ENCODE measurements at places on chromosomes 6 and 20.

- DNase-seq, result no peak
Measured at GRCh38 chr6:125819535-125820326, 29.0 kb downstream of the NCOA7 start.

DNA sequence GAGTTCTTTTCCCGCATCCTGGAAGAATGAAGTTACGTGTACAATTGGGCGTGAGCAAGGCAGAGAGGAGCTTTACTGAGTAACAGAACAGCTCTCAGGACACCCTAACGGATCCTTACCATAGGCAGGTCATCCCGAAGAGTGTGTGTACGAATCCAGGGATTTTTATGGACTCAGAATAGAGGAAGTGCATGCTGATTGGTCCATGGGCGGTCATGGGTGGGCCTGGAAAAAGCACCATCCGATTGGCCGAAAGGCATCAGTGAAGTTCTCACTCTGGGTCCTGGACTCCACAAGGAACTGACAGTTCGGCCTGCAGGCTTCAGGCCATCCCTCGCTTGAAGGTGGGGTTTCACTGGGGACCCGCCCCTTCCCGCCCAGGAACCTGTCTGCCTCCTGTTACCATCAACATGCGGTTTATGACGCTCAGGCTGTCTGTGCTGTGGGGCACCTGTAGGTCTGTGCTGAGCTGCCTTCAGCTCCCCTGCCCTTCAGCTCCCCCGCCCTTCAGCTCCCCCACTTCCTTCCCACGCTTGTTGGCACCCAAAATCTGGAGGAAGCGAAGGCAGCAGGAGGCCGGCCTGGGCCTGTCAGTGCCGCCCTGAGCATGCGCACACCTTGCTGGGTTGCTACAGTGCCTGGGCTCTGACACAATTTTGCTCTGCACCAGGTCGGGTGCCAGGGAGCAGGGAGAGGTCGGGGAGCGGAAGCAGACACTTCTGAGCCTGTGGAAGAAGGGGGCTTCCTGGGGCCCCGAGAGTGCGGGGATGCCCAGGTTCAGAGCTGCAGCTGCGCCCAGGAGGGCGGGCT, 57.9 kb upstream of the MANEA start:
- no peak for DNase-seq

- no peak for DNase-seq
Measured at GRCh38 chr6:11327961-11328360, 95.5 kb upstream of the NEDD9 start.

DNA sequence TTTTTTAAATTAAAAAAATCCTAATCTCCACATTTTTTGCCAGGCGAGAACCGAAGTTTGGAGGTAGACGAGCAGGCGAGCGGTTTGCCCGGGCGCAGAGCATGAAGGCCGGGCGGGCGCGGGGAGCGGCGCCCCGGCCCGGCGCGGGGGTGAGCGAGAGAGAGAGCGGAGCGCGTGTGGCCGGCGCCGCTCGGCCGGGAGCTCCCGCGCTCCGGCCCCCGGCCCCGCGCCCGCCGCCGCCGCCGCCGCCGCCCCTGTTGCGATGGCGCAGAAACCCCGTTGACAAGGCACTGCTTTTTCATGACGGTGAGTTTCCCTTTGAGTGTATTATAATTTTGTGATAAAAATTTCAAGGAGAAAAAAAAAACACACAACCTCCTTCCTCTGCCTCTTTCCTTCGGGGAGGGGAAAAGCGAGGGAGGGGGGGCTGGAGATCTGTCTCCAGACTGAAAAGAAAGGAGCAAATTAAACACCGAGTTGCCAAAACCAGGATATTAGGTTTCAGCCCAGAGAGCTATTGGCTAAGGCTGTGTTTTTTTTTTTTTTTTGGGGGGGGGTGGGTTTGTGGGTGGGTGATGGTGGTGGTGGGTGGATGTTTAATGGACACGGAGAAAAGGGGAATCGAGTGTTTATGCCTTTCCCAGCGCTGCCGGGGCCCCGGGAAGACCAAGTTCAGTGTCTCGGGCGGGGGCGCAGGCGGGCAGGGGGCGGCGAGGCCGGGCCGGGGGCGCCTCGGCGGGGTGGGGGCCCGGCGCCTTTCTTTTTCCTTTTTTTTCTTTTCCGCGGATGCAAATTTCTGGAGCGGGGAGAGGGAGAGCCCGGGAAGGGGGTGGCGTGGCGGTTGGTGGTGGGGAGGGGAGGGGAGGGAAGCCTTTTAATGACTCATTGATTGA, at the start of gene BICRAL:
TSS of gene BICRAL (plus strand) at position 257 of the 893 bp plus-strand sequence. CDS start 39,971 bp downstream, outside the sequence.
- no peak for DNase-seq

GRCh38 chr6:141313986-141314385, 818.7 kb upstream of the GJE1 start:
- no peak for DNase-seq

DNA sequence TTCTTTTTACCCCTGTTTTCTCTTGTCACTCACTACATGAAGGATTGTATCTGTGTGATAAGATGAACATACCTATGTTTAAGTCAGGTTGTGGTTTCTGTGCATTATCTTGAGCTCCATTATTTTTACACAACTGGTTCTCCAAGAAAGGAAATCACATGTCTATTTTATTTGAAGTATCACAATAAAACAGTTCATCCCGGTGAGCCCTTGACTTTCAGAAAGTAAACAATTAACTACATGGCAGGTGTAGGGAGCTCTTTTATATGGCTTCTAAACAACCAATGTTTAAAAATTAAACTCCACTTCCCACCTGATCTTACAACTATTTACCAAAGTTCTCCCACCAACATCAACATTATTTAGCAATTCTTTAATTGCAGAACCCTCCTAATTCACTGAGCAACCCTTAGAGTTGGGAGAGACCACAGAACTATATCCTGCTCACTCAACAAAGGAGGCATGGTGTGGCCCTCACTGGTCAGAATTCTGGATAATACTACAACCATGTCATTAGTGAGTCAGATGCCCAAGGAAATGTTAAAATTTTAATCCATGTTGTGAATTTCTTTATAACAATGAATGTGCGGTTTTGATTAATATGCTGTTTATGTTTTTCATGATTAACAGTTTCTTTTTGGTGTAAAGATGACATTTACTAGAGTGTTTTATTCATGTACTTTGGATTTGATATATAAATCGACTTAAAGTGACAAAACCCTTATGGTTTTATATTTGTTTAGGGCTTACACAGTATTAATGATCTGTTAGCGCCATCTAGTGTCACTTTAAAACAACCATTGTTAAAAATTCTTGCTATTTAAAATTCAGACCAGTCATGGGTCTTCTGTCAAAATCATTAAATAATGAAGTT, 50.0 kb upstream of the SCGN start:
- no peak for DNase-seq

DNA sequence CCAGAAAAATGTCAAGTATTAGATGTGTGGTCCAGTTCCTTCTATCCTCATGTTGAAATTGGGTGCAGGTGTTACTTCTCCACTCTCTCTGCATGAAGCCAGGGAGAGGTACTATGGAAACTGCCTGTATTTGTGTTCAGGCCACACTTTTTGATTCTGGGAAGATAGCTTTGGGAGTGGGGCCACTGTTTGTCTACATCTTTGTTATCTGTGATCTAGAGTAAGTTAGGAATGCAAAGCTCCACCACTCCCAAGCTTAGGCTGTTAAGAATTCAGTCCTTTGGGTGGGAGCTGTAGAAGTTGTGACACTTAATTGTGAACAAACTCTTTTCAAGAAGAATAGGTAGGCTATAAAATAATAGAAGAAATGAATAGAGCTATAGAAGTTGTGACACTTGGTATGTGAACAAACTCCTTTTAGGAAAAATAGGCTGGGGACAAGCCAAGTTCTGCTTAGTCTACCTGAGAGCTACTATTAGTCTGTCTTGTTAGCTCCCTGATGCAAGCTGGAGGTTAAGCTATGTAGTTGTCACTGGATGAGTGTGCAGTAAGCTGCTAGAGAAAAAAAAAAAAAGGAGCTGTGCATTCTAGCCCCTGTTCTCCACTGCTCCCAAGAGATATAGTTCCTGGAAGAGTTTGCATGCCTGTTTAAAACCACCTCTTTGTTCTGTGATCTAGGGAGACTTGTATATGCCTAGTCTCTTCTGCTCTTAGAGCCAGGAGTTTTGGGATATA, 7.1 kb upstream of the GFRAL start:
- no peak for DNase-seq

GRCh38 chr6:117309069-117309468, 43.7 kb downstream of the VGLL2 start:
- DNase-seq, result no peak

DNA sequence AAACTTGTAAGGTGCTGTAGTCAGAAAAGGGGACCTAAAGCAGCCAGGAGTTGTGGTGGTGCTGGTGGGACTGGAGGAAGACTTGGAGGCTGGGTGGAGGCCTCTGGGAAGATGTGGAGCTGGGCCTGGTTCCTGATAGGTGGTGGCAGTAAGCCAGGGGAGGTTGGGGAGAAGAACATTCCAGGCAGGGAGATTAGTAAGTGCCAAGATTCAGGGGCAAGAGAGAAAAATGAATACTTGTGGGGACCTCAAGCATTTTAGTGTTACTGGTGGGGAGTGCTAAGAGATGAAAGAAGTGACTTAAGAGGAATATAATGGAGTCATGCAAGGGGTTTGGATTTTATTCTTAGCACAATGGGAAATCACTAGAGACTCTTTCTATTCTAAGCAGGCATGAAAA, 79.0 kb upstream of the B3GAT2 start:
- no peak for DNase-seq

DNA sequence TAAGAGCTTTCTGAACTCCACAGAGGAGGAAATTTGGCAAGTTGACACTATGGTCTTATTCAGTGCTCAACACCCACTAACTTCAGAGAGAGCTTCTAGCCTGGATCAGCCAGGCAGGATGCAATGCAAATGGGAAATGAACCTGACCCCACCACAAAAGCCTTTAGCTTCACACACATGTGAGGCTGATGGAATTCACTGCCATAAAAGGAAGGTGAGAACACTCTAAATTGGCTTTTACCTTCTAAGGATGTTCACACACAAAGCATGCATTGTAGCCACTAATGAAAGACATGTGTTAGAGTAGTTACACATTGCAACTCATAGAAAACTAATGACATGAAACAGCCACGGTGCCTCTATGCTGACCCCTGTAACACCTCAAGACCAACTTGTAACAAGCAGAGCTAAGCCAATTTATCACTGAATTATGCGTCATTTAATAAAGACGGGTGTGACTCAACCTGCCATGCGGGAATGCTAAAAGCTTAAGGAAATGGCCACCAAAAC, 262.1 kb downstream of the HACE1 start:
- no peak for DNase-seq

DNA sequence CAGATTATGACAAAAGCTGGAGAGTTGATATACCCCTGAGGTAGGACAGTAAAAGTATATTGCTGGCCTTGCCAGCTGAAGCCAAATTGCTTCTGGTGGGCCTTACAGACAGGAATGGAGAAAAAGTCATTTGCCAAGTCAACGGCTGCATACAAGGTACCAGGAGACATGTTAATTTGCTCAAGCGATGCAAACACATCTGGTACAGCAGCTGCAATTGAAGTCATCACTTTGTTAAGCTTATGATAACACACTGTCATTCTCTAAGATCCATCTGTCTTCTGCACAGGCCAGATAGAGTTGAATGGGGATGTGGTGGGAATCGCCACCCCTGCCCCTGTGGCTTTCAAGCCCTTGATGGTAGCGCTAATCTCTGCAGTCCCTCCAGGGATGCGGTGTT, 40.4 kb upstream of the POPDC3 start:
- DNase-seq, result no peak

GRCh38 chr6:35049900-35050756, 91.0 kb downstream of the TCP11 start:
- DNase-seq, result no peak

GRCh38 chr6:44156494-44157151, 2.0 kb upstream of the CAPN11 start:
- DNase-seq, result no peak

DNA sequence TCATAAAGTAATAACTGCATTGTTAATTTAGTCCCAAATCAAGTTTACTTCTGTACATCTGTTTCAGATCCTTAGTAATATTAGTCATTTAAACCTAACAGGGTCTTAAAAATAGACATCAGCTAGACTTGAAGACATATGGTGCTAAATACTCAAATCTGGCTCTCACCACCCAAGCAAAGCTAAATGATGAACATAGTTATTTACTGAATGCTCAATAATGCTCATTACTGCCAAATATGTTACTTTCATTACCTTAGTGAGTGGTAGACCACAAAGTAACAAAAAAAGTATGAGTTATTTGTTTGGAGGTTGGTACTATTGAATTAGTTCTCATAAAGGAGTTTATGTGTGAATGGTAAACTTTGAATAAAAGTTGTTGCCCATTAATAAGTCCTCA, 502.1 kb downstream of the PKHD1 start:
- DNase-seq, result no peak

- DNase-seq, result no peak
Measured at GRCh38 chr6:68502946-68503345, 132.1 kb upstream of the ADGRB3 start.

GRCh38 chr6:25579902-25580495, 72.0 kb upstream of the SCGN start:
- no peak for DNase-seq

Measured in GOT3 (cell line).